Brain (organoid and tissue), 16 donors: ENCODE measurements at places on chromosomes 13 and 19.

- DNase-seq, result peak; percentile 97
Measured at GRCh38 chr19:45885556-45886426, at the start of gene IRF2BP1. Gene IRF2BP1 (minus strand): TSS chr19:45886141. CDS start chr19:45885774, 367 bp downstream.

GRCh38 chr13:90562443-90562842 lies 785.0 kb upstream of the MIR17HG start:
- DNase-seq, result no peak

DNA sequence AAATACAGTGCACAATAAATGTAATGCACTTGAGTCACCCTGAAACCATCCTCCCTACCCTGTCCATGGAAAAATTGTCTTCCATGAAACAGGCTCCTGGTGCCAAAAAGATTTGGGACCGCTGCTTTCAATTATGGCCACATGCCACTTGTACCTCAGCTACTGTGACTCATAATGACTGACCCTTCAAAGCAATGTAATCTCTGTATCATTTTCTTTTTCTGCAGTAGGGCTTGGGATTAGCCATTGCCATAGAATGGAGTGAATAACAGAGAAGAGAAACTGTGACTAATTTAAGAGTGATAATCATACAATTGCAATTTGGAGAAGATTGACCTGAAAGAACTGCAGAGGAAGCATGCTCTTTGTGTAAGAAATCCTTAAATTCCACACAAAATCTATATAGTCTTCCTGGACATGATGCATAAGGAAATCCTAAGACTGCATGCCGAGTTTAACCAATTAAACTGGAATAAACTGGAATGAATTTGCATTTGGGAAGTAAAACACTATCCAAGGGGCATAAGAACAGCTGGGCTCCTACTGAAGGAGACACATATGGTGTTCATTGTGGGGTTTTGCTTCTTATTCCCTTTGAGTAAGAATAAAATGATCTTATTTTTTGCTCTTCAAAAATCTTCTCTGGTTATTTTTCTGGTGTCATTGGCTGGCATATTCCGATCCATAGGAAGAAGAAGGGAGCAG lies 59.5 kb upstream of the SLC7A1 start:
- DNase-seq, result no peak

DNA sequence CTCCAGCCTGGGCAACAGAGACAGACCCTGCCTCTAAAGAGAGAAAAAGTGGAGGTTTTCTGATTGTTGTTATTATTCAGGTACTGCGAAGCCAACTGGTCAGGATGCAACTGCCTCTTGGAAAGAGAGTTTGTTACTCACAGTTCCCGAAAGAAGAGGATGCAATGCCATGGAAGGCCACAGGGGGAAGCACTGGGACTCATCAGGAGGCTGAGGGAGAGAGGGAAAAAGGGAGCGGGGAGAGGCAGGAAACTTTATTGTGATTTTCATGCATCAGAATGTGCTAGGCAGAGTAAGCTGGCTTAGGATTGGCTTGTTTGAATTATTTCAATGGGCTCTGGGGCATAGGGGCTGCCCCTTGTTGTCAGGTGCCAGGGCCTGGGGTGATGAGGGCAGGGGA lies 27.6 kb downstream of the MYO9B start:
- no peak for DNase-seq

- DNase-seq, result no peak
Measured at GRCh38 chr13:45381196-45381595, 37.0 kb downstream of the SLC25A30 start.

GRCh38 chr19:54114340-54115108 lies 933 bp downstream of the TFPT start:
- DNase-seq, result no peak

DNA sequence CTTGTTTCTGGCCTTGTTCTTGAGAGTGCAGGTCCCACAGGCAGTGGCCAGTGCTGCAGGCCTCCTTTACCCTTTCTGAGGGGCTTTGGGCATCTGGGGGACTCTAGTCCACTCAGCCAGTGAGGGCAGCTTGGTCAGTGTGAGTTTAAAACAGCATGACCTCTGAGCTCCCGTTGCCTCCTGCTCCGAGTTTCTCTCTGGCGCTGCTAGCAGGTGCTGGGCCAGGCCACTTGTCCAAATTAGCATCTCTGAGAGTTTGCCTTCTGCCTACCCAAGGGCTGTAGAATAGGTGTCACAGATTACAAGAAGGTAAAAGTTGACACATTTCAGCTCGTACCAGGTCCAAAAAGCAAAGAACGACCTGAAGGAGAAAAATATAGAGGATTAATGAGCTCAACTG lies 105.9 kb downstream of the SIPA1L3 start:
- DNase-seq, result no peak

- no peak for DNase-seq
Measured at GRCh38 chr19:46452186-46452585, 19.2 kb downstream of the PNMA8A start.

DNA sequence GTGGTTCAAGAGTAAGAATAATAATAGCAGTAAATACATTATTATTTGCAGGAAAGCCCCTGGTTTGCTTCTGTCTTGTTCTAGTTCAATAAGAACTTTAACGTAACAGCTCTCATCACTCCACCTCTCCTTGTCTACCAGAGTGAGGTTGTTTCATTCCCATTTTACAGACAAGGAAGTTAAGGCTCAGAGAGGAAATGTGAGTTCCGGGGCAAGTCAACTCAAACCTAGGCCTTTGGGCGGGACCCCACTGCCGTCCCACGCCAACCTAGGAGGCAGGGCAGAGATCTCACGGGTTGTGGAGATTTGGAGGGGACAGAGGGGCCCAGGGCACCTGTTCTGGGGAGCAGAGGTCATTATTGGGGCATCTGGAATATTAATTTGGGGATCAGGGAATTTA lies 1.5 kb downstream of the MAP4K1 start:
- no peak for DNase-seq

- DNase-seq, result peak; percentile 40
Measured at GRCh38 chr19:38852231-38853044, 2.7 kb upstream of the HNRNPL start.

GRCh38 chr13:67023130-67023876 lies 206.8 kb downstream of the PCDH9 start:
- peak; percentile 76 for DNase-seq

GRCh38 chr13:112574834-112575613 lies 12.9 kb downstream of the TUBGCP3 start:
- DNase-seq, result no peak

DNA sequence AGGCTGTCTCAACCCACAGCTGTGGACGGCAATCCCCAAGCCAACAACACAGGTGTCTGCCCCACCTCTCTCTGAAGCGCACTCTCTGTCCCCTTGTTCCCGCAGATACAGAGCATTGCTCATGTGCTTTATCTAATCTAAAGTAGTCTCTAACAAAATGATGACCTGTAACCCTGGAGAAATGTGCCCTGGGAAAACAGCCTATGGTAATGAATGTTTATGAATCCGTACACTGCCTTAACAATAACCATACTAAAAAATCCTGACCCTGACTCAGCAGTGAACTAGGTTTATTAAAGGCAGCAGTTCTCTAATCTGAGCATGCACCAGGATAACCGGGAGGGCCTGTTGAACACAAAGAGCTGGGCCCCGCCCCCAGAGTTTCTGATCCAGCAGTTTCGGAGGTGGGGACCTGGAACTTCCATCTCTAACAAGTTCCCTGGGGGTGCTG lies 50.7 kb upstream of the SLC15A1 start:
- no peak for DNase-seq
